ENCODE measurements at places on chromosomes 16 and 17.

- DNase-seq, result no peak
- no peak overlapping the region for H3K27ac ChIP-seq
- H3K27me3 ChIP-seq, result peaks cover 23% of the 10 kb centered on the region
- no peaks in the 10 kb centered on the region for H3K36me3 ChIP-seq
Measured at GRCh38 chr17:27990100-27990499, 52.4 kb upstream of the NLK start.

GRCh38 chr16:87542531-87543102 lies 49.8 kb upstream of the ZCCHC14 start:
- H3K4me3 ChIP-seq, result no peak overlapping the region
- no peaks in the 10 kb centered on the region for H3K4me1 ChIP-seq
- no peak overlapping the region for H3K27ac ChIP-seq

DNA sequence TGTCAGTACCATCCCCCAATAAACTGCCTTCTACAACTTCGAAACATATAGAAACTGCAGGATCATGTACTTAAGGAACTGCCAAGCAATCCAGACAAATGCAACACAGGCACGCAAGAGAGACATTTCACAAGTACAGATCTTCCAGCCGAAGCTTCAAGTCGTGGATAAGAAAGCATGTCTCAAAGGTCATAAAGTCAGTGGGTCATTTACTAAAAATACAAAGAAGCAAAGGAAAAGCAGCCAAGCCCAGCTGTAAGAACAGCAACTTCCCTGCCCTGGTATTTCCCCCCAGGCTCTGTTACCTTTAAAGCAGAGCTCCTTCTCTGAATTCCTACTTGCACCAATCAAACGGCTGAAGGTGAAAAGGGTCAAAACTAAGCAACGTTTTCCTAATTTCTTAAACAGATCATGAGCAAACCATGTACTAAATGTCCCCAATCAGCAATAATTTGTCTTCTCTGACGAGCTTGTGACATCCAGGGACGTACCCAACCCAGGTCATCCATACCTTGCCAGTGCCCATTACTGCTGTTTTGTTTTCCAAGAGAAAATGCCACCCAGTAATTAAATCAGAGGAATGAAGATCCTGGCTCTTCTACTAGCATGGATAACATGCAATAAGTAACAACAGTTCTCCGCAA lies 1.7 kb downstream of the AKTIP start:
- peak overlapping the region; percentile 37 for H3K27ac ChIP-seq
- H3K4me3 ChIP-seq, result peak overlapping the region; percentile 93
- DNase-seq, result no peak
- H3K4me1 ChIP-seq, result peaks cover 54% of the 10 kb centered on the region

- no peak overlapping the region for H3K4me3 ChIP-seq
- H3K4me1 ChIP-seq, result peaks cover 3% of the 10 kb centered on the region
- H3K36me3 ChIP-seq, result peaks cover 20% of the 10 kb centered on the region
- H3K27ac ChIP-seq, result no peak overlapping the region
- no peak for DNase-seq
Measured at GRCh38 chr16:70475054-70475871, 20.9 kb downstream of the FCSK start.

DNA sequence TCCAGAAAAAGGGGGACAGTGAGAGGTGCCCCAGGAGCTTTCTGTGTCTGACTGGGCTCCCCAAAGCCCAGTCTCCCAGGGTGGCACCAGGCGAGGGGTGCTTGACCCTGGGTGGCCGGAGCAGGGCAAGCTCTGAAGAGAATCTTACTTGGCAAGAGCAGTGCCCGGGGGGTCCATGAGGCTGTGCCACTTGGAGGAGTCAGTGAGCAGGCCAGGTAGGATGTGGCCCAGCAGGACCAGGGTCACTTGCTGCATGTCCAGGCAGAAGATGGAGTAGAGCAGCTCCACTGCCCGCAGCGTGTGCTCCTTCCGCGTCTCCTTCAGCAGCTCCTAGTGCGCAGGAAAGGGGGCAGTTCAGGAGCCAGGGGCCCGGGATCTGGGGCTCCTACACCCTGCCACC lies 7.3 kb downstream of the CSF3 start:
- peaks cover 57% of the 10 kb centered on the region for H3K36me3 ChIP-seq
- H3K27me3 ChIP-seq, result no peaks in the 10 kb centered on the region
- no peak overlapping the region for H3K27ac ChIP-seq
- DNase-seq, result no peak
- peaks cover 13% of the 10 kb centered on the region for H3K4me1 ChIP-seq
- H3K4me3 ChIP-seq, result no peak overlapping the region

DNA sequence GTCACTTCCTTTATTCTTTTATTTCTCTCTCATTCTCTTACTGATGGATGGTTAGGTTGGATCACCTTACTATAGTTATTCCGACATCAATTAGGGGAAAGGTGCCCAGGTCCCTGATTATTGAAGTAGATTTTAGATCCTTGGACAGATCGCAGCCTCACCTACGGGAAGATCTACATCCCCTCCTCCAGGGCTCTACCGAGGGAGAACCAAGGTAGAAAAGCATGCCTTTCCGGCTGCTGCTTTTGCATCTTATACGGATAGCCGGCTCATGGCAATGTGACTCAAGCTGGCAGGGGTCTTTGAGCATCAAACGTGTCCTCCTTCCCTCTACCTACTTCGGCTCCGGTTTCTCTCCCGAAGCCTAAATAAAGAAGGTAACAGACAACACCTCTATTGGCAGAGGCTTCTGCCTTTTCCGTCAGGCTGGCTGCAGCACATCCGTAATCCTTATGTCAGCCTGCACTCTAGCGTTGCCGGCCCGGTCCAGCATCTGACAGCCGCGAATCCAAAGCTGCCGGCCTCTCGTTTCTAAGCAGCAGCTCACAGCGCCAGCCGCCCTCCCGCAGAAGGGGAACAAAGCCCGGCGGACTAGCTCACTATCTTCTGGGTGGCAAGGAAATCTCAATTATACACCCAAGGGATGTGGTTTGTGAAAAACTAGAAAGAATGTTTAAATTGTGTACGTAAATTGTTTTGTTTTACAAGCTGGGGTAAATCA lies 46.9 kb downstream of the IRX6 start:
- H3K4me3 ChIP-seq, result no peak overlapping the region
- H3K4me1 ChIP-seq, result no peaks in the 10 kb centered on the region
- peaks cover 24% of the 10 kb centered on the region for H3K27me3 ChIP-seq
- no peak overlapping the region for H3K27ac ChIP-seq
- DNase-seq, result no peak

Data from CD4-positive, CD25-positive, alpha-beta regulatory T cell (primary cell).